GM23248 (cell line): ENCODE measurements at places on chromosomes 1 and 21. TPM values are rescaled to one million over a fixed set of nuclear protein-coding genes. Genes with fewer than 3 reads are reported as not detected.

DNA sequence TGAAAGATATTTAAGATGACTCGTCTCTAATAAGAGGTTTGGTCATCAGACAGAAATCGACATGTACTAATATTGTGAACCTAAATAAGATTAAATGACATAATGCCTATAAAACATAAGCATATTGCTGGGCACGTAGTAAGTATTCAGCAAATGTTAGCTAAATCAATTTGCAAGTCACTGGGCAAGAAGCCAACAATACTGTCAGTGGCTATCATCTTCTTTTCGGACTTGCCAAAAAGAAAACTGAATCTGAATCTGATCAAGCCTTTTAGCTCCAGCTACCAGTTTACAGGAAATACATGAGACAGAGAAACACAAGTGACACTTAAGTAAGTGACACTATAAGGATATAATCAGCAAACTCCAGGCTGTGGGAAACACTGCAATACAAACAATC is 46.0 kb downstream of the RPL5 start:
- peak; percentile 42 for DNase-seq

- DNase-seq: no peak
Observed at GRCh38 chr1:1455366-1455884, 5.9 kb downstream of the ATAD3C start.

DNA sequence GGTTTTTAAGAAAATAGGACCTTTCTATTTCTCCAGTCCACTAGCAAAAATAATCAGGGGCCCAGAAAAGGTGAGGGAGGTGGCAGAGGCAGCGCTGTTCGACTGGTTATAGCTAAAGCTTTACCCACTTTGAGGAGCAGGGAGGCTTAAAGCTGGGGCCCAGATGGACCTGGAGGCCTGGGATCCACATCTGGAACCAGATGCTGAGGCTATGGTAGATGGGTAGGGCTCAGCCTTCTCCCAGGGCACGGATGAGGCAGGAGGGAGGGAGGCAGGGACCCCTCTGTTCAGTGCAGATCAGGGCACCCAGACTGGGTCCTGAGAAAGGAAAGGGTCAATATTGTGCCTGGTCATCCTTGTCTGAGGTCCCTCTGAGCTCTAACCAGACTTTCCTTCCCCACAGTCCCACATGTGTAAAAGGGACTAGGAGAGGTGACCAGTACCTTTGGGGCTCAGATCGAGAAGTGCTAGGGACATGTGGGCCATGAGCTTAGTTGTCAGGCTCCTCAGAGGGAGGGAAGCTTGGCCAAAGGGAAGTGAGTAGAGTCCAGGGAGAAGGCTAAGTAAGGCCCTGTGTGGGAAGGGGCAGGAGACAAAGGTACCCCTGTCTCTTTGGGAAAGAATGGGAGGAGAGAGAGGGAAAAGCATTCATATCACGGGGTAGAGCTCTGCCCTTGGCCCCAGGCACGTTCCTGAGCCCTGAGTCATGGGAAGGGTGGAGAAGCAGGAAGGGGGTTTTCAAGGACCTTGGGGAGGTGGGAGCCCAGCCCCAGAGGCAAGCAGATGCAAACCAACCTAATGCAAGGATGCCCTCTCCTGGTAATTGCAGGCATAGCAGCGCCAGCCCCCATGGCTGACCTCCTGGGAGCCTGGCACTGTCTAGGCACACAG is 15.4 kb downstream of the LMNA start:
- peak; percentile 96 for DNase-seq

- peak; percentile 64 for DNase-seq
Observed at GRCh38 chr1:156499842-156500542, 583 bp downstream of the MEF2D start.

DNA sequence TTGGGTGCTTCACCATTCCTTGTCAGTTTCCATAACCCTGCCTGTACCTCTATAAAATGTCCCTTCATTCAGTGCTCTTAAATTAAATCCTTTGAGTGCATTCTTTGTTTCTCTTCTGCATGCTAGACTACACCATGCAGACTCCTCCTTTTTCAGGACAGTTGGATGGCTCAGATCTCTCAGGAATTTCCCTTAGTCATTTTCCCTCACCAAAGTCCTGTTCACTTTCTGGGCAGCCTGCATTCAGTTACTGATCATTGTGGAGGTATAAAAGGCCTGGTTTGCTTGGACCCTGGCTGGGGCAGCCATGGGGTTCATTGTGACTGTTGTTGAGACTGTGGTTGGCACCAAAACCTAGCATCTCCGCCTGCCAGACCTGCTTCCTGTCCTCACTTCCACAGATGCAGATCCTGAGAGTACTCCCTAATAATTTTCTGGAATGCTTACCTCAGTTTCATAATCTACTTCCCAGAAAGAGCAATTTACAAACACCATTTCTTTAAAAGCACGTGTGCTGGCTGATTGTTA is 88.4 kb downstream of the PDE4B start:
- peak; percentile 82 for DNase-seq

The ATAD3C gene
- polyA plus RNA-seq: 0.51 TPM in 1 of 2 replicates, not detected in the other

DNA sequence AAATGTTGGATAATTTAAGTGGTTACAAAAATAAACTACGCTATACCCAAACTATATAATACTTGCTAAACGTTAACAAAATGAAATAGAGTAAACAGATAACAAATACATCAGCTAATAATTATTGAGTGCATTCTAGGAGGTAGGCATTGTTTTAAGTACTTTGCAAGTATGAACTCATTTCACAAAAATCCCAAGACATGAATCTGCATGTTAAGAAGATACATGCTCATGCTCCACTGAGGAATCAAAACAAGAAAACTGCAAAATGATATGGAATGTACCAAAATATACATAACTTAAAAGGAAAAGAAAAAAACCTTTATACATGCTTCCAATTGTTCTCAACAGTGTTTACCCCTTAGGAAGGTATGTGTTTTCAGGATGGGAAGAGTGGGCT is 2.5 kb downstream of the FRRS1 start:
- DNase-seq: peak; percentile 9

GRCh38 chr1:25799352-25799934 is 550 bp upstream of the SELENON start:
- no peak for DNase-seq

The MARK1 gene
- 0.18 and 0.40 TPM in 2 replicates for polyA plus RNA-seq

DNA sequence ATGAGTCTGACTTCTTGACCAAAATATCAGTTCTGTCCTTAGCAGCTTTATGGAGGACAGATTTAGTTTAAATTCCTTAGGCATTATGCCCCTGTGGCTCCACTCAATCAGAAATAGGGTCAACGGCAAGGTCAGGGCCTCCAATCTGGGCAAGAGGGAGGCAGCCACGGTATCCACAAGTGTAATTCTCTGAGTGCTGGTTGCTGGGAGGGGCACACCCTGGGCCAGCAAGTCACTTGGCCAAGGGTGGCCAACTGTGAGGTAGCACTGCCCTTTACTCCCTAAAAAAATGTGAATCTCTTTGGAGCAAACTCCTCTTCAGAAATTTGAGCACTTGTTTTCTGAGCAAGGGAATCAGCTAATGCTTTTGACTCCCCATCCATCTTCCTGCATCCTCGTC is 12.8 kb downstream of the SPATA46 start:
- no peak for DNase-seq

GRCh38 chr1:23613191-23614031 is 54.1 kb upstream of the ID3 start:
- DNase-seq: no peak

The RCSD1 gene
- polyA plus RNA-seq: 0.15 and 0.23 TPM in 2 replicates

DNA sequence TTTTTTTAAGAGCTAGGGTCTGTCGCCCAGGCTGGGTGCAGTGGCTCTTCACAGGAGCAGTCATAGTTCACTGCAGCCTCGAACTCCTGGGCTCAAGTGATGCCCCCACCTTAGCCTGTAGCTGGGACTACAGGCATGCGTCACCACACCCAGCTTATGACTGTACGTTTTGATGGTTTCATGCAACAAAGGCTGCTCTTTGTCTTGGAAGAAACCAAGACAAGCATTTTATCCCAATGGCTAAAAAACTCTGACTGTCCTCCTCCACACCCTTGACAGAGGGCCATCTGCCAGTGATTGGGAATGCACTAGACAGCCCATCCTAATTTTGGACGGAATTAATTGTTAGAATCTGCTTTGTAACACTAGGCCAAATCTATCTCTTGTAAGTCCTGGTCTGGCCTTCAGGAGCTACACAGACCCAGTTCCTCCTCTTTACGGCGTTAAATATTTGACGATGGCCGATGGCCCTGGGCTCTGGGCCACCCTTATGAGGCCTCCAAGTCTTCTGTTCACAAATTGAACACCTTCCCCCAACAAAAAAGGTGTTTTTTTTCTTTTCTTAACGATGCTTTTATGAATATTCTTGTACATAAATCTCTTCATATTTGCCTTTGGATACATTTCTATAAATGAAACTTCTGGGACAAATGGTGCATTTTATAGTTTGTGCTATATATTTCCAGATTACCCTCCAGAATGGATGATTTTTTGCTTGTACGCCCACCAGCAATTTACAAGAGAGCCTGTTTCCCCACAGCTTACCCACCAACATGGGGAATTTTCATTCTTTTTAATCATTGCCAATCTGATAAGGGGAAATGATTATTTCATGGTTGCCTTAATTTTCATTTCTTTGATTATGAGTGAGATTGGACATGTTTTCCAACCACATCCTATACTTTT is 104.8 kb upstream of the SLC25A33 start:
- DNase-seq: no peak

The CLCA4 gene
- polyA plus RNA-seq: not detected in 2 replicates

The SETDB1 gene
- 9.7 and 10.2 TPM in 2 replicates for polyA plus RNA-seq

- DNase-seq: no peak
Observed at GRCh38 chr1:76121850-76122249, 47.3 kb downstream of the ST6GALNAC3 start.

GRCh38 chr1:87249803-87250202 is 78.9 kb upstream of the LMO4 start:
- no peak for DNase-seq

GRCh38 chr1:205075642-205076155 is 8.6 kb downstream of the TMEM81 start:
- no peak for DNase-seq

The RPE65 gene
- polyA plus RNA-seq: not detected in 2 replicates

DNA sequence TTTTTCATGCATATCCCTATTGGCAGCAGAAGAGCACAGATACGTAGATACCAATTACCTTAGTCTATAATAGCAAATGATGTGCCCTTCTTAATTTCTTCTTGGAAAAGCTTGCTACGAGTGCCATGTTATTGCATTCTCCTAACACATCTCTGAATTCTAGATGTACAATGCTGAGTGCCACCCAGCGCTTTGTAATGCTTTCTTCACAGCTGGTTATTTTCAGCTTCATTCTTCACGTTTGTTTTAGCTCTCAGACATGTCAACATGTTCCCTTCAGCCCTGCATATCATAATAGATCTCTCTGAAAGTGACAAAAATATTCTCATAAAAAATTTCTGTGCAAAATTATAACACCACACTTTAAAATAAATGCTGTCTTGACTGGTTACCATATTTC is 981.2 kb downstream of the TTLL7 start:
- DNase-seq: no peak

The C4BPB gene
- polyA plus RNA-seq: not detected in 2 replicates

DNA sequence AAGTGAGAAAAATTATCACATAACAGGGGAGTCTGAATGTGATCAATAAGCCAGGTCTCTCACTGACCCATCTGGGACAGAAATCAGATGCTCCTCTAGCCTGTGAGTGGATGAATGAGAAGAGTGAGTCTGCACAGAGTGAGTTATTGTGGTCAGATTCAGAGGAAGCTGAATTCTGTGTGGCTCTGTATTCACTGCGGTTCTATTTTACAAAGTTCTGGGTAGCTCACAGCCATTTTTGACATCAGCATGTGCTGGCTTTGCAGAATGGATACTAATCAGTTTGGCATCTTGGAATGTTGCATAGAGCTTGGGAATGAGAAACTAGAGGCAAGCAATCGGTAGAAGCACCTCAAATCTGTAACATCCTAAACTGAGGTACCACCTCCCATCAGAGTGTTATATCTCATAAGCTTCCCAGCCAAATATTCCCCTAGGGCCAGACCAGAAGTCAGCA is 3.8 kb downstream of the COLGALT2 start:
- DNase-seq: peak; percentile 67

GRCh38 chr1:53535846-53536245 is 76.6 kb downstream of the DMRTB1 start:
- DNase-seq: peak; percentile 48

- peak; percentile 57 for DNase-seq
Observed at GRCh38 chr1:155241841-155242264, 13.4 kb downstream of the ENTREP3 start.

The GBP1 gene
- polyA plus RNA-seq: 18.4 and 19.2 TPM in 2 replicates

DNA sequence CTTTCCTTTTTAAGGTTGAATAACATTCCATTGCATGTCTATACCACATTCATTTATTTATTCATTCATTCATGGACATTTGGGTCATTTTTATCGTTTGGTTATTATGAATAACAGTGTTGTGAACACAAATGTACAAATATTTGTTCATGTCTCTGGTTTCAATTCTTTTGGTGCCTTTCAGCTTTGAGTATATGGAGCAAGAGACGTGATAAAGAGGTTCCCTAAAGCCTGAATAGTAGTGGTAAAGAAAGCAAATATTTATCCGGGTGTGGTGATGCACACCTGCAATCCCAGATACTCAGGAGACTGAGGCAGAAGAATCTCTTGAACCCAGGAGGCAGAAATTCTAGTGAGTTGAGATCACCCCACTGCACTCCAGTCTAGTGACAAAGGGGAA is 5.3 kb upstream of the RLF start:
- DNase-seq: no peak

DNA sequence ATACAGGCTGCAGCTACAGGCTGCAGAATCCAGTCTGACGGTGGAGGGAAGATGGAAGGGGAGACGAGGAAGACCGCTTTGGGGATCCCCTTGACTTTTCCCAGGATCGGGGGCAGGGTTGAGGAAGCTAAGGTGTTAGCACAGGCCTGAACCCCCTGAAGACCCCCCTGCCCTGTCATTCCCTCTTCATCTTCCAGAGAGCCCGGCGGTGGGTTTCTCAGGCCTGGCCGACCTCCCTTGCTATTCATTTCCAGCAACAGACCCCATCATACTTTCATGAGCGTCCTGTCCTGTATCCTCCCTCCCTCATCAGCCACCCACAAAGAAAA is 112.0 kb downstream of the PGBD5 start:
- no peak for DNase-seq

GRCh38 chr1:180501865-180502360 is 464 bp downstream of the ACBD6 start:
- DNase-seq: peak; percentile 81

DNA sequence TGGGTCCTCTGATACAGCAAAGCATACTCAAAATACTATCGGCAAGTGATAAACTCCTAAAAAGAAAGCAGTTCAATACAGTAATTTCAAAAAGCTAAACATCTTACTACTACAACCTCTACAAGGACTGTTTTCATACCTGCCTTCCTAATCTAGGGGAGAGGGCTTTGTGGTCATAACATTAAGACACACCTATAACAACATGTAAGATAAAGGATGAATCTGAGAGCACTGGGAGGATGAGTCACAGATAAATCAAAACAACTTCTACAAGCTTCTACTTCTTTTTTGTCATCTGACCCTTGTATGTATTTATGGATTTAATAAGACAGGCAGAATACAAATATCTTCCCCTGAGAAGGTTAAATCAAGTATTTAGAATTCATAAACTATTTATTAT is 40.0 kb downstream of the LTN1 start:
- DNase-seq: no peak

DNA sequence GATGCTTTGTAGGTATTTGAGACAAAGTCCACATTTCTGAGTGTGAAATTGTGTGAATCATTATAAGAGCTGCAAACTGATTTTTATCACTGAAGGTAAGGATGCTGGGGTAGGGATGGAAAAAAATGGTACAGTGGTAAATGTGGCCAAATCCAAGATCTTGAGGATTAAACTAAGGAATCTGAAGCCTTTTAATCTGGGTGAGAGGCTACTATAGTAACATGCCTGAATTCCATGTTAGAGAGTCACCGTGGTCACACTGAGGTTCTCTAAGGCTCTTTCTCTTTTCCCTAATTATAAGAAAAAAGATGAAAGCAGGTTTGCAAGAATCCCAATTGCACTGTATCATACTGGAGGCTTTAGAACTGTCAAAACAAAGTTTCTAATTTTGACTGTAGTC is 17.6 kb downstream of the PTGER3 start:
- DNase-seq: peak; percentile 63
